Natural killer cell (primary cell): ENCODE measurements at places on chromosomes 11 and 22. TPM values are rescaled to one million over a fixed set of nuclear protein-coding genes. Genes with fewer than 3 reads are reported as not detected.

DNA sequence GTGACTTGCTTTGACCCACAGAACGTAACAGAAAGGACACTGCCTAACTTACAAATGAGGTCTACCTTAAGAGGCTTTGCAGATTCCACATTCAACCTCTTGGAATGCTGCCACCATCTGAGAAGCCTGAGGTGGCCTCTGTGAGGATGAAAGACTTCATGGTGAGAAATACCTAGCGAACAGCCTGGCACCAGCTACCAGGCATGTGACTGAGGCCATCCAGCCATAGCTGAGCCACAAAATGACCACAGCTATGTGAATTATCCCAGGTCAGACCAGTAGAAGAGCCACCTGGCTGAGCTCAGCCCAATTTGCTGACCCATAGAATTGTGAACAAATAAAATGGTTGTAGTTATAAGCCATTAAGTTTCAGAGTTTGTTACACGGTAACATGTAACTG lies 37.5 kb downstream of the PPARA start:
- DNase-seq = no peak

- DNase-seq = no peak
Observed at GRCh38 chr11:94941131-94941530, 32.2 kb downstream of the CWC15 start.

DNA sequence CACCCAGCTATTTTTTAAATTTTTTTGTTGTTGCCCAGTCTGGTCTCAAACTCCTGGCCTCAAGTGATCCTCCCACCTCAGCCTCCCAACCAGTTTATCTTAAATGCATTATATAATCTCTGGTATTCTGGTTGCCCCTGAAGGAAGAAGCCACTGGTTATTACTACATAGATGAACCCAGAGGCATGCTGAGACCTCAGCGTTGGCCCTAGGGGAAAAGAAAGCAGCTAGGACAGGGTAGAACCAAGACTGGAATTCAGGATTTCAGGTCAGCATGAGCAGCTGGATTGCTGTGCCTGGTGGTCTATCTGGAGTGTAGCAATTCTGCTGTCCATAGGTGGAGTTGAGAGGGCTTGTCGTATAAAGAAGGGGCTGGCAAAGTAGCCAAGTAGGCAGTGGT lies 67.2 kb downstream of the PARVA start:
- no peak for DNase-seq

DNA sequence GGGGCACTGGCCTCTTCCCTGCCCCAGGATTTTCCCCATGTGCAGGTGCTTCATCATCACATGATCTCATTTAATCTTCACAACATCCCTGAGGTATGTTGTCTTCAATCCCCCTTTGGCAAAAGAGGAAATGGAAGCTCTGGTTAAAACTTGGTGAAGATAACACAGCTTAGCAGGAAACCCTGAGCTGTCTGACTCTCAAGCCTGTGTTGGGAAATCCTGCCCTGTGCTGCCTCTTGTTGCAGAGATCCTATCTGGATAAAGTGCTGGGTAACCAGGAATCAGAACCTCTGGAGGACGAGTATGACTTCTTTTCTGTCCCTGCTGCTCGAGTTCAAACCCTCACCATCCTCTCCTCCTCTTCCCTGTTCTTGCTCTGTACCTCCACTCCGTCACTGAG lies 13.1 kb upstream of the E2F8 start:
- no peak for DNase-seq

DNA sequence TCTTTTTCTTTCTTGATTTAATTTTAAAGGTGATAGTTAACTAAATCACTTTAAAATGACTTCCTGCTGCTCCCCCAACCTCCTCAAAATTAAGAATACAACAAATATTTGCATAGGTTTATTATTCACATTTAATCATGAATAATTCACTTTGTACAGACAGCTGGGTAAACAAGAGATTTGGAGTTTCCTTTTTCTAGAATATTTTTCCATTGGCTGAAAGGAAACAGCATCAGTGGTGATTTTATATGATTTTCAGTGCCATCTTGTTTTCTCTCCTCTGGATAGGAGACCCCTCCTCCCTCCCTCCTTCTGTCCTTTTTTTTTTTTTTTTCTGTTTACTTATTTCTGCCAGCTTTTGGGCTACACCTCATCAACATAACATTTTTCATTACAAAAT lies 60.5 kb downstream of the LIF start:
- no peak for DNase-seq

GRCh38 chr22:19634226-19634975 lies 79.9 kb upstream of the SEPTIN5 start:
- DNase-seq = no peak

DNA sequence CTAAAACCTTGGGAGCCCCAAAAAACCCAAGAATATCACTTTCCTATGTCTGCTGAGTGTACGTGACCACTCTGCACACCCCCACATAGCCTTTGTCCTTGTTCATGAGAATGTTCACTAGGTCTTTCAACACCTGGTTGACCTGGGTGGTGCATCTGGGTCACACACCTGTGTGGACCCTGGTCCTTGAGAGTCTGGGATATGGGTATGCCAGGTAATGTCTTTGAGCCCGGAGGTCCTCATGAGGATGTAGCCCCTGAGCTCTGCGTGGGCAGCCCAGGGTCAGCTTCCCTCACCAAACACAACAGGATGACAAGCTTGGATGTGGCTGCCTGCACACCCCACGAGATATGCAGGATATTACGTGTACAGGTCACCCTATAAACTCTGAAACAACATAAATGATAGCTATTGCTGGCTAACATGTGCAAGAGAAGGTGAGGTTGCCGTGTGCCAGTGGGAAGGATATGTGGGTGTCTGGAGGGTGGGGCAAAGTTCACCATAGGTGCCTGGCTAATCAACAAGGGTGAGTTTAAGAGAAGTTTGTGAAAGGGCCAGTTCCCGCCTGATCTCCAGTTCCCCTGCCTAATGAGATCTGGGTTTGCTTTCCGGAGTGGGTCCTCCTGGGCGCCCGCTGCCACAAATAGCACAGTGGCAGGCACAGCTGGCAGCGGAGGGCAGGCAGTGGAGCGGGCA lies 1.4 kb upstream of the PPARA start:
- peak; percentile 63 for DNase-seq

- DNase-seq = peak; percentile 42
Observed at GRCh38 chr11:7512525-7513233, 1.1 kb upstream of the PPFIBP2 start.

DNA sequence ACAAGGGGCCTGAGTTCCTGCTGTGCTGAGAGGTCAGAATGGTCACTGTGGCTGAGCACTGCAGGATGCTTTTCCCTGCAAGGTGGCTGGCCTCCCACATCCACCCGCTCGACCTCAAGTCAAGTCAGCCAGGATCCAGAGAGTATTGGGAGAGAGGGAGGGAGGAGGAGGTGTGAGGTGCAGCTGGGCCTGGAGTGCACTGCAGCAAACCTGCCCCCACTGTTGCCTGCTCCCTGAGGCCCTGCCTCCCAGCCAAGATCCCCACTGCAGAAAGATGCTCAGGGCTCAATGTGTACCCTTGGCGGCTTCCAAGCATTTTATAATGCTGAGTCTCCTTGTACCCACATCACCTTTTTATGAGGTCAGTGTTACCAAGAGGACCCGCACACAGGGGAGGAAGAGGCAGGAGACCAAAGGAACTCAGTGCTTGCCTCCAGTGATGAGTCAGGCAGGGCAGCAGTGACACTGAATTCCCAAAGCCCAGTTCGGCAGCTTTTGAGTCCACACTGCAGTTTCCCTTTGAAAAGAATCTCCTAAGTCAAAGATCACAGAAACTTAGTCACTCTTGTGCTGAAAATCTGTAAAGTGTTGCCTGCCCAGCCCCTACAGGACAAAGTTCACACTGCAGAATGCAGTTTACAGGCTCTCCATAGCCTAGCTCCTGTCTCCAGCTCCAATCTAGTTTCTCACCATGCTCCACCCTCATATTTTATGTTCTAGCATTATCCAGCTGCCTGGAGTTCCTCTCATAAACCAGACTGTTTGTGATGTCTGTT lies 3.1 kb downstream of the ENDOD1 start:
- DNase-seq = peak; percentile 52

GRCh38 chr11:60835534-60835846 lies 6.4 kb upstream of the CCDC86 start:
- no peak for DNase-seq

DNA sequence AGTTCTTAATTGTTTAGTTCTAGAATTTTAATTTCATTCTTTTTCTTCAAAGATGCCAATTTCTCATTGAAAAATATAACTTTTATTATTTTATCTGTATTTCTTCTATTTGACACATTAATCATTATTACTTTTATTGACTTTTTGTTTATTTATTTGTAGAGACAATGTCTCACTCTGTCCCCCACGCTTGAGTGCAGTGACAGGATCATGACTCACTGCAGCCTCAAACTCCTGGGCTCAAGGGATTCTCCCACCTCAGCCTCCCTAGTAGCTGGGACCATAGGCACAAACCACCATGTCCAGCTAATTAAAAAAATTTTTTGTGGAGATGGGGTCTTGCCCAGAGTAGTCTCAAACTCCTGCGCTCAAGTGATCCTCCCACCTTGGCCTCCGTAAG lies 30.3 kb upstream of the FBLN1 start:
- no peak for DNase-seq

- DNase-seq = no peak
Observed at GRCh38 chr11:116786326-116786725, 1.5 kb downstream of the ZPR1 start.

DNA sequence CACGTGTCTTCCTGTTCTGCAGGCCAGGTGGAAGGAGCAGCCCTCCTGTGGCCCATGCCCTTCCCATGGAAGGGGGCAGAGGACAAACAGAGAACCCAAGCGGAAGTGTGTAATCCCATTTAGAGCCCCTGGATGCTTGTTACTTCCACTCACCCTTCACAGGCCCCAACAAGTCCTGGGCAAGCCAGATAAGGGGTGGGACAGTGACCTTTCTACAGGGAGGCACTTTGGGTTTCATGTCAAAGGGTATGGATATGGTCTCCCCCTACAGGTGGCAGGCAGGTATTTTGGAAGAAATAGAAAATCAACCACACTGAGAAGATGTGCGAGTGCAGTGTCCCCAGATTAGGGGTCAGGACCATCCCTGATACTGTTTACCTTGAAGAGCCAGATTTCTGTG lies 11.4 kb downstream of the MPEG1 start:
- DNase-seq = no peak

DNA sequence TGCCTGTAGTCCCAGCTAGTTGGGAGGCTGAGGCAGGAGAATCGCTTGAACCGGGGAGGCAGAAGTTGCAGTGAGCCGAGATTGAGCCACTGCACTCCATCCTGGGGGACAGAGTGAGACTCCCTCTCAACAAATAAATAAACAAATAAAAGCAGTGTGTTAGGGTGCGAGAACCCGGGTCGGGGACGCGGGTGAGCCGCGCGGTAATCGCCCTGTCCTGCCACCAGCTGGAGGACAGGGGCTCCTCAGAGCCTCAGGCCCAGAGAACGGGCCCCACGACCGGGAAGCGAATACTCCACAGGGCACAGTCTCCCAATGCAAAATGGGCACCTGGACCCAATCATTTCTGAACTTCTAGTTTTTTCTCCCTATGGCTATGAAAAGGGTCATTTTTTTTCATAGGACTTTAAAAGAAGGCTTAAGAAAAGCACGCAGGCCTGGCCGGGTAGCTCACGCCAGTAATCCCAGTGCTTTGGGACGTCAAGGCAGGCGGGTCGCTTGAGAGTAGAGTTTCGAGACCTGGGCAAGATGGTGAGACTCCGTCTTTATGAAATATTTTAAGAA lies 744 bp upstream of the MCM5 start:
- no peak for DNase-seq

DNA sequence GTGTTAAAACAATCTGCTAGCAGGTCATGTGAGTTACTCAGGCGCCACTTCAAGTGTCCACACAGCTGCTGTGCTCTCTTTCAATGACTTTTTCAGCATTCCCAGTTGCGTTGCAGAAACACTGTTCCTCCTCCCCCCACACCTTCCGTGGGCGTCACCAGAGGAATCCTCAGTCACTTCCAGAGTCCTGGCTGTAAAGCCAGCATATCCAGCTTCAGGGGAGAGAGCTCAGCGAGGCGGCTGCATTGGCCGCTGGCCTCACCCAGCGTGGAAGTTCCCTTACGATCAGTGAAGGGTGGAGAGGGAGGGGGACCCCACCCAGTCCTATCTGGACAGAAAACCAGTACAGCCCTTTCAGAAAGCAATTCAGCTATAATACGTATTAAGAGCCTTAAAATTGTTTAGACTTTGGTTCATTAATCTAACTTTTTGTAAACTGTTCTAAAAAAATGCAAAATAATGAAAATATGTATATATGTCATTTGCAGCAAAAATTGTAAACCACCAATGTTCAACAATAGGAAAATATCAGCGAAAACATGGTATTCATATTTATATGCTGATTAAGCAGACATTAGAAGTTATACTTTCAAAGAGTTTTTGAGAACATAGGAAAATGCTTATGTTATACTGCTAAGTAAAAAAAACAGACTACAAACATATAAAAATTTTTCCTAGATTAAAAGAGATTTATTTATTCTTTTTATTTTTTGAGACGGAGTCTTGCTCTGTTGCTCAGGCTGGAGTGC lies 2.8 kb upstream of the ANO9 start:
- no peak for DNase-seq

Gene TSSK2
- not detected for total RNA-seq

Gene GALNT18
- total RNA-seq = 0.42 TPM

Gene MIOX
- total RNA-seq = not detected

Gene LRRN4CL
- total RNA-seq = not detected

Gene LRRC74B
- total RNA-seq = not detected

Gene OR51G1
- total RNA-seq = not detected

Gene BUD13
- 13.5 TPM for total RNA-seq
